ENCODE measurements at places on chromosomes 12 and 14.
A peak's percentile ranks its signal among the peaks of the same experiment; 100 is the strongest.

DNA sequence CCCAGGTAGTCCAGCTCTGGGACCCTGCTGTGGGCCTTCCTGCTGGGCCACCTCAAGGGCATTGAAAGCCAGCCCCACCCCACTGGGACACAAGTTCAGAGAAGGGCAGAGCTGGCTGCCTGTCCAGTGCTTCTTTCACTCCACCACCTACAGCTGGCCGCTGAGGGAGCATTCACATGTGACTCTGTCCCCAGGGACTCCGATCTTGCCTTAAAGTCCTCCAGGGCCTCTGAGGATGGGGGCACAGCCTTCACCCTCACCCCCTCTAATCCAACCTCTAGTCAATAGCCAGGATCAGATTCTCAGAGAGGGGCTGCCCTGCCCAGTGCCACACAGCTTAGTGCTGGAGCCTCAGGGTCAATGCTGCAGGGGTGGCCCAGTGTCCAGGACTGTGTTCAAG lies 5.0 kb upstream of the CYP46A1 start:
- DNase-seq = no peak

DNA sequence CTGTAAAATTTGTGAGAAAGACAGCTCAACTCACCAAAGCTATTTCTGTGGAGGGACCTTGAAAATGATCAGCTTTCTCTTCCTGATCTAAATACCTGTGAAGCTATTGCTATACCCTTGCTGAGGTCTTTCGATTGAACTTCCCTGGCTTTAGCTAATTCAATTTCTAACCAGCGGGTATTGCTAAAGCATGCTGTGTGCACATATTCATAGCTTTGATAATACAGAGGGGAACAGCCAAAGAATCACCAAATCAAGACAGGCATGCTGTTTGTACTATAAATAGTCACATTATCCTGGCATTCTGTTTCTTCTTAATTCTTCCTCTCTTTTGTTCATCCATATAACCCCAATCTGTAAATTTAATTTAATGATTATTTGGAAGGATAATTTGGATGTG lies 233.0 kb downstream of the LRFN5 start:
- DNase-seq = no peak

DNA sequence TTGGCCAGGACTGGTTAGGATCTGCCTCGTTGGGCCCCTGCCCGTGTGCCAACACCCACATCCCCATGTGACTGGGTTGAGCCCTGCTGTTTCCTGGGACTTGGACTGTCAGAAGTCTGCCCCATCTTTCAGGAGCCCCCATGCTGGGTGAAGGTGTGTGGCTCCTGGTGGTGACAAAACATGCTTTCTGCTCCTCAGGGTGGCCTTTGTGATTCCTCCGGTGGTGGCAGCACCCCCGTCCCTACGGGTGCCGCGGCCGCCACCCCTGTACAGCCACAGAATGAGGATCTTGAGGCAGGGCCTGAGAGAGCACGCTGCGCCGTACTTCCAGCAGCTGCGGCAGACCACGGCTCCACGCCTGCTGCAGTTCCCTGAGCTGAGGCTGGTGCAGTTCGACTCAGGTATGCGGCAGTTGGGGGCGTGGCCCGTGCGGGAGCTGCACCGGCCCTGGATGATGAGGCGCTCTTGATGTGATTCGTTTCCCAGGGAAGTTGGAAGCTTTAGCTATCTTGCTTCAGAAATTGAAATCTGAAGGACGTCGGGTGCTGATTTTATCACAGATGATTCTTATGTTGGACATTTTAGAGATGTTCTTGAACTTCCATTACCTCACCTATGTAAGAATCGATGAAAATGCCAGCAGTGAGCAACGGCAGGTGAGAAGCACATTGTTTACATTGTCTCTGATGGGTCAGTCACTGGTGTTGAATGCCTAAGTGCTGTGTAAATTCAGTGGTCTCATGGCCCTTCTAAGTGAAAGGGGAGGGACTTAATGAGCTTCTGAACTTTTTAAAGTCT lies 80.0 kb downstream of the EP400 start:
- DNase-seq = no peak

- DNase-seq = no peak
Measured at GRCh38 chr12:115962216-115962615, 315.3 kb downstream of the MED13L start.

DNA sequence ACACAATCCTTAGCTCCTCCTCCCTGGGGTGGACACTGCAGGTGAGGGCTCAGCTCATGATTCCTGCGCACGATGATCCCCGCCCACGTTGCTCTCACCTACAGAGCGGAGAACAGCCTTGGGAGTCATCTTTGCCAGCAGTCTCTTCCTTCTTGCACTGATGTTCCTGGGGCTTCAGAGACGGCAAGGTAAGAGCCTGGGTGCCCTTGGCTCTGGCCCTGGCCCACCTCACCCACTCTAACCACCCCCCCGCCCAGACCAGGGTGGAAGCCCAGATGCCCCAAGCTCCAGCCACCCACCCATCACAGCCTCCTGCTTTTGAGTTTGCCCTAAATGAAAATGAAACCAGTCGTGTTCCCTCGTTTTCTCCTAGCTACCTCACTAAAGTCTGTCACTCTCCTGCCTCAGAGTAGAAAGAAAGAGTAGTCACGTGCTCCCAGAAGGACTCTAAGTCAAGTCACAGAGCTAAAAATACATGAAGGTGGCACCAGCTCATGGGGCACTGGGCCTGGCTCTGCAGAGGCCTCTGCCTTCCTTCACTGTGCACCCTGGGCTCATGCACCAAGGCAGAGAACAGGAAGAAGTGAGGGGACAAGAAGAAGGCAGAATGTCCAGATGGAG lies 9.0 kb downstream of the TAPBPL start:
- peak; percentile 23 for DNase-seq

DNA sequence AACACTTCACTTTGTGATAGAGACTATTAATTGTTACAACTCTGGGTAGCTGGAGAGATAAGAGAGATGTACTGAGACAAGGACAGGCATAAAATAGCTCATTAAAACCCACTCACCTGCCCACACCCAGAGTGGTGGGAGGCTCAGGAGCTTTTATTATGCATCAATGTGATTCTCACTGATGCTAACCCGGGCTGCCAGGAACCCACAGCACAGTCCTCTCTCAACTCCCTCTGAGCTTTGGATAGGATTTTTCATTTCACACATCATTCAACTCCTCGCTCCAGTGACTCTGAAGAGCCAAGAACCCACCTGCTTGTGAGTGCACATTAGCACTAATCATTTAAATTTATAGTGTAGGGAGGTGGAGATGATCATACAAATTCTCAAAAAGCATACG lies 827.9 kb downstream of the FLRT2 start:
- DNase-seq = no peak

DNA sequence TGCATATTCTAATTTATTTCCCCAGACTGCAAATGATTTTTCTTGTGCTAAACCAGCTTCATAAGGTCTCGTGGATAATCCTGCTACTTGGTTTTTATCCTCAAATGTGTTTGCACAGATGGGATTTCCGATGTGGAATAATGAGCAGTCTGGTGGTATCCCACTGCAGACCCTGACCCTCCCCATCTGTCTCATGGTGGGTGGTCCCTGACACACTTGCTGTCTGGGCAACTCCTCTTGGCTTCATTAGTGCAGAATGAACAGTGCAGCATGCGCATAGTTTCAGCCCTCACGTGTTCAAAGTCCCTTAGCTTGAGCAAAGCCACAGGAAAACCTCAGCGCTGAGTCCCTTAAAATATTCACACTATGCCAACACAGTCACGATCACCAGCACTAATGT lies 996.5 kb downstream of the AACS start:
- DNase-seq = no peak

DNA sequence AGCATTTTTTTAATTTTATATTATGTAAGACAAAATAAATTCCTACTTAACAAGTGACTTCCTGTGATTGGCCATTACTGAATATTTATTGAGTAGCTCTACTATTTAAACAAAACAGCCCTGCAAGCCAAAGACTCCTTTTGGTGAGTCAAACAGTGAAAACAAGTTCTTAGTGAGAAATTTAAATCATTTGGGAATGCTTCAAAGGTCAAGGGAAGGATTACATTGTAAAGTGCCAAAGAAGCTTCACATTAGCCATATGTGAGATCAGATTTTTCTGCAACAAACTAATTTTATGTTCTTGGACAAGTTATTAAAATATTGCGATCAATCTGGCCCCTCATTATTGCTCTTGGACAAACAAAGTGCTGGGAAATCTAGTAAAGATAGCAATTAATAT lies 795.4 kb upstream of the MGAT4C start:
- no peak for DNase-seq

- no peak for DNase-seq
Measured at GRCh38 chr12:131565267-131566015, 145.4 kb upstream of the SFSWAP start.

GRCh38 chr12:94532490-94533422 lies 73.1 kb upstream of the CEP83 start:
- DNase-seq = peak; percentile 61

GRCh38 chr14:103501921-103502669 lies 20.5 kb downstream of the CKB start:
- DNase-seq = no peak

- DNase-seq = no peak
Measured at GRCh38 chr14:52700701-52701172, 5.4 kb upstream of the ERO1A start.

DNA sequence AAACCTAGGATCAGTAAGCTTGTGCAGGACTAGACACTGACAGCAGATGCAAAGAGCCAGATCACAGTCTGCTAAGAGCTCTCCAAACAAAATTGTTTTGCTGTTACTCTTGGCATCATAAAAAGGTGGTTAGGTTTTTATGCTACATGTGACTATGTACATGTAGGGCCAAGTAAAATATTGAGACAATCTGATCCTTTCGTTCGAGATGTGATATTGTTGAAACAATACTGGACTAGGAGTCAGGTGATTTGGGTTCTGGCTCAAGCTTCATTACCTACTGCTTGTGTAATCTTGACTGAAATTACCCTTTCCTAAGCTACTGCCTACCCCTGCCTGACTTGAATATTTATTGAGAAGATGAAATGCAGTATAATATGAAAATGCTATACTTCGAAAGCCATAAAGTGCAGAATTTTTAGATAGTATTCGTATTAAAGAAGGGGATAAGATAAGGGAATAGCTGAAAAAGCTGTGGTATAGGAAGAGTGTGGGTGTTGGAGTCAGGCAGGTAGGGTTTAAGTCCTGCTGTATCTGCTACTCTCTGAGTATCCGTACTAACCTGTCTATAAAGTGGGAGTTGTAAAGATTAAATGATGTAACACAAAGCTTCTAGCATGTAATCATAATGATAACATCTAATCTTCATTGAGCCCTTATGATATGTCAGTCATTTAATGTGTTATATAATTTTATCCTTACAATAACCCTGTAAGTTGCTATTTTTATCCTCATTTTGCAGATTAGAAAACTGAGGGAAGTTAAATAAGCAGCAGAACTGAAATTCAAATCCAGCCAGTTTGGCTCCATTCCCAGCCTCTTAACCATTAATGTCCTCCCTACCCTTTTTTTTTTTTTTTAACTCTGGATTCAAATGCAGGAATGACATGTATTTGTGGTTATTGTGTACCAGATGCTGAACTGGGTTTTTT lies 38.6 kb upstream of the ATF1 start:
- DNase-seq = no peak

- DNase-seq = no peak
Measured at GRCh38 chr12:81633127-81633526, 126.0 kb downstream of the PPFIA2 start.

GRCh38 chr12:52575256-52575655 lies 1.6 kb upstream of the KRT74 start:
- no peak for DNase-seq

GRCh38 chr14:69853774-69854173 lies 25.4 kb upstream of the SMOC1 start:
- DNase-seq = no peak

GRCh38 chr12:52259657-52260243 lies 14.7 kb upstream of the KRT86 start:
- no peak for DNase-seq

DNA sequence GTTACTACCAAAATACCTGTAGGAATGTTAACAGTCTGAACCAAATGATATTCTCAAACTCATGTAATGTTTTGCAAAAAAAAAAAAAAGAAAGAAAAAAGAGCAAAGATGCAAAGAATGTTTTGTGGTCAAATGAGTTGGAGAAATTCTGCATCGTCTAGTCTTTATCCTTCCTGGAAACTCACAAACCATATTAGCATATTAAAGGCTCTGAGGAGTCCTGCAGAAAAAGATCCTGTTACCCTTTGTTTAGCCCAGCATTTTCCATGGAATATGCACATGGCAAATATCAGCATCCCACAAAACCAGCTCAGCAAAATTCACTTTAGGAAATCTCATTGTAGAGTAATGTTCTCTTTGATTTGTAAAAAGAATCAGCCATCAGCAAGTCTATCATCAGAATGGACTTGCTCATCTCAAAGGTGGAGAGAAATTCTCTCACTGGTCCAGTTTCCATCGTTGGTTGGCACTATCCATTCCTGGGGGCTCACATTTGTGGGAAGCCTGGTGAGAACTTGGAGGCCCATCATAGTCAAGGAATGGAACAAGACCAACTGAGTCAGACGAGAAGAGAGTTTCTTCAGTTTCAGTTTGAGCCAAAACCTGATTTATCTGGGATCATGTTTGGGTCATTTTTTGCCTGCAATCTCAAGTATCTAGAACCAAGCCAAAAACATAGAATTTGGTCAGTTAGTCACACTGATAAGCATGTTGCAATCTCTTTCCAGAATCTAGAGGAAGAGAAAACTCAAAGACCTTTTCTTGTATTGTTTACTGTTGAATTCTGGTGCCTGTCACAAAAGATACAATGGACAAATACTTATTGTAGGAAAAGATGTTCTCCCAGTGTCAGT lies 129.8 kb downstream of the TBX5 start:
- no peak for DNase-seq

DNA sequence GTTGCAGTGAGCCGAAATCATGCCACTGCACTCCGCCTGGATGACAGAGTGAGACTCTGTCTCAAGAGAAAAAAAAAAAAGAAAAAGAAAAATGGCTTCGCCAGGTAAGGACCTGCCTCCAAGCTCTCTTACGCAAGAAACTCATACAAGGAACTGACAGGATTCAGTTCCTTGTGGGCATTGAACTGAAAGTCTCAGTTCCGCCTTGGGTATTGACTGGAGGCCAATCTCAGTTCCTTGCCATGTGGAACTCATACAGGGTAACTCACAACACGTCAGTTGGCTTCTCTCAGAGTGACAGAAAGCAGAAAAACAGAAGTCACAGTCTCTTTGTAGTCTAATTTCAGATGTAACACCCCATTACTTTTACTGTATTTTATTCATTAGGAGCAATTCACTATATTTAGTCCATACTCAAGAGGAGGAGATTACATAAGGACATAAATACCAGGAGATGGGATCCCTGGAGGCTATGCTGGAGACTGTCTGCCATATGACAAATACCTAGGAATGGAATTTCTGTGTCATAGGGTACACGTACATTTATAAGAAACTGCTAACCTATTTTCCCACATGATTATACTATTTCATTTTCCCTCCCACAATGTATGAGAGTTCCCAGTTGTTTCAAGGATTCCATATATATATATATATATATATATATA lies 11.4 kb upstream of the NOPCHAP1 start:
- no peak for DNase-seq

GRCh38 chr12:111330800-111331752 lies 37.8 kb downstream of the PHETA1 start:
- no peak for DNase-seq

DNA sequence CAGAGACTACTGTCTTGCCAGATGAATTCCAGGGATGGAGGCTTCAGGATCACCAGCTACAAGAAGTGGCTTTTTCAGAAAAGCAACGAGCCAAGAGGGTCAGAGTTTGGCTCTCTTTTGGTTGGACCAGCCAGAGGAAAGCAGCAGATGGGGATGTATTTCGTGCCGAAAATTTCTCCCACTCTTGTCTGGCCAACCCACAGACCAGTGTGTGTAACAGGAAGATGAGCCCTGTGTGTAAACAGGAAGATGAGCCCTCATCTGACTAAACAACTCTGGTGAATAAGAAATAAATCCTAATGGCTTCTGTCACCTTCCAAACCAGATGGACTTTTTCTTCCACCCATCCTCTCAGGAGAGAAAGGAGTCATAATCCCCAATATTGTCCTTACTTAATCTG lies 13.1 kb downstream of the GPR68 start:
- no peak for DNase-seq
